ENCODE measurements at places on chromosomes 6 and 20.

DNA sequence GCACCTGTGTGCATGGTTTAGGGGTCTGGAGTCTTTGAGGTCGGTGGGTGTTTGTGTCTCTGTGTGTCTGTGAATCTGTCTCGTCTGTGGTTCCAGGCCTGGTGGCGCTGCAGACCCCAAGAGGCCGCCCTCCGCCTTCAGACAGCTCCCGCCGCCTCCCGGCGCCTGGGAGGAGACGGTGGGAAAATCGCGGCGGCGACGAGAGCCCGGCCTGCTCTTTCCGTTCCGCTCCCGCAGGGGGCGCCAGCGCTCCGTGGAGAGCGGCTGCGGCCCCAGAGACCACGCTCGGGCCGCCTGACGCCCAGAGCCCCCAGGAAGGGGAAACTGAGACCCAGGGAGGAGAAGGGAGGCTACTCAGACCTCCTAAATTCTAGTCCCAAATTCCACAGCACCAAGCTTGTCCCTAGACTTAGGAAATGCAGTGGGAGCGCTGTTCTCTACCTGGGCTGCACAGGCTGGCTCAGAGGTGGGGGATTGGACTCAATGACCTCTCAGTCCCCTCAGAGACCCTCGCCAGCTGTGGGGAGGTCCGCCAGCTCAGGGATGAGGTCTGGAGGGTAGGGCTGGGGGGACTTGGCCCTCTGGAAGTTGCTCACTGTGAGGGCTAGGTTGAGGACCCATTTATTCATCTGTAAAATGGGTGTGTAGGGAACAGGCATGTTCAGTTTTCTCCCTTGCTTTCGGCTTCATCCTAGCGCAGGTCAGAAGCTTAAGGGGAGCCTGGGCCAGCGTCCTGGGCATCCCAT is 36.9 kb upstream of the BLCAP start:
- DNase-seq = peak; percentile 21

GRCh38 chr6:77292564-77293546 is 170.4 kb downstream of the HTR1B start:
- peak; percentile 89 for DNase-seq

GRCh38 chr6:27478141-27478705 is 5.3 kb upstream of the ZNF184 start:
- peak; percentile 38 for DNase-seq

- DNase-seq = no peak
These were observed 22.7 kb upstream of the CCND3 start for GRCh38 chr6:41964201-41964887.

- peak; percentile 86 for DNase-seq
These were observed 2.7 kb upstream of the COL12A1 start for GRCh38 chr6:75208298-75209183.

GRCh38 chr20:63009988-63010769 is 3.4 kb upstream of the BHLHE23 start:
- peak; percentile 25 for DNase-seq

DNA sequence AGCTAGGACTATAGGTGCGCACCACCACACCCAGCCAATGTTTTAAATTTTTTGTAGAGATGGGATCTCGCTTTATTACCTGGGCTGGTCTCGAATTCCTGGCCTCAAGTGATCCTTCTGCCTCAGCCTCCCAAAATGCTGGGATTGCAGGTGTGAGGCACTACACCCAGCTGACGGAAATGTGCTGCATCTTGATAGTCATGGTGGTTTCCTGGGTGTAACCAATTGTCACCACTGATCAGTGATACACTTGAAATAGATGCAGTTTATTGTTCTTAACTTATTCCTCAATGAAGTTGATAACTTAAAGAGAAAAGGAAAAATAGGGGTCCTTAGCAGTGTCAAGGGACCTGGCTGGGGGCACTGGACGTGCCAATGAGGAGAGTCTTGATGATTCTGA is 92.4 kb downstream of the PPP1R14C start:
- no peak for DNase-seq

- DNase-seq = no peak
These were observed 597 bp downstream of the ADA start for GRCh38 chr20:44650771-44651433.

Data from fibroblast of villous mesenchyme (primary cell).